Inflammatory macrophage treated with lipopolysaccharide for 1 hour (primary cell): ENCODE measurements at places on chromosomes 3 and 15.

DNA sequence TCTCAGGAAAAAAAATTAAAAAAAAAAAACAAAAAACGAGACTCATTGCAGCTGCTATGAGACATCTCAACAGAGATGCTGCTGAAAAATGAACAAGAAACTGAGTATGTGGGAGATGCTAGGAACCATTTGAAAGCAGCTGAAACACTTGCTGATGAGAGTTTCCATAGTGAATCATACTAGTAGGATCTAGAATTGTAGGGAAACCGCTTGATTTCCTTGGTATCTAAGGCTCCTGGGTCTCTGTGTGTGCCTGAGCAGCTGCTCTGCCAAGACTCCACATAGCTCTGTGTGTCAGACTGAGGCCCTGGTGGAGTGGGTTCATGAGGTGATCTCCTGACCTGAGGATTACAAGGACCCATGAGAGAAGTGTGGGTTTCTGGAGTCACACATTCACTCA lies 313.4 kb upstream of the NECTIN3 start:
- no peak for DNase-seq

GRCh38 chr3:52153389-52154096 lies 680 bp downstream of the POC1A start:
- DNase-seq = no peak

DNA sequence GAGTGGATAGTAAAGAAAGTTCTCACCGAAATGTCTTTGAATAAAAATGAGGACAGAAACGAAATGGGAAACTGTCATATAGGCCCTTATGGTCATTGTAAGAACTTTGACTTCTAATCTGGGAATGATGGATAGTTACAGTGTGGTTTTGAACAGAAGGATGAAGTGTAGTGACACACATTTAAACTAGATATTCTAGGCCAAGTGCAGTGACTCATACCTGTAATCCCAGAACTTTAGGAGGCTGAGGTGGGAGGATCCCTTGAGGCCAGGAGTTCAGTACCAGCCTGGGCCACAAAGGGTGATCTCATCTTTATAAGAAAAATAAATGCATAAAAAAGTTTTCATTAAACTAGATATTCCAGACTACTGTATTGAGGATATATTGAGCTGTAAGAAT lies 452.8 kb downstream of the ROBO1 start:
- DNase-seq = no peak

- DNase-seq = no peak
These were observed 133.7 kb upstream of the POU1F1 start for GRCh38 chr3:87410110-87410509.

DNA sequence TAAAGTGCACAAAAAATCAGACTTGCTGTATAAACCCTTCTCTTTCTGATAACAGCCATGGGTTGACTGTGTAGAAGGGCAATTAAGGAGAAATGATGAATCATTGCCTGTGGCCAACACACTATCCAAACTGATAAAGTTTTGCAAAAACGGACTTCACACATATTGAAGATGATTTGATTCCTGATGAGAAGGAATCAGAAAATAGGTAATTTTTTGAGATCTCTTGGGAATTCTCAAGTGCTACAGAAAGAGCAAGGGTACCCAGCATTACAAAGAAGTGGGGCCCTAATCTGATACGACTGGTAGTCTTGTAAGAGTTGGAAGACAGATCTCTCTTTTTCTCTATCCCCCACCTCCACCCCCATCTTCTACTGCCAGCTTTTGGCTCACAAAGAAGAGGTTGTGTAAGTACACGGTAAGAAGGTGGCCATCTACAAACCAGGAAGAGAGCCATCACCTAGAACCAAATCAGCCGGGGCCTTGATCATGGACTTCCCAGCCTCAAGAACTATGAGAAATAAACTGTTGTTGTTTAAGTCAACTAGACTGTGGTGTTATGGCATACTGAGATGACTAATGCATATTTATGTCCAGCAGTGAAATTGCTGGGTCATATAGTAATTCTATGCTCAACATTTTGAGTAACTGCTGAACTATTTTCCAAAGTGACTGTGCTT lies 254.7 kb downstream of the EDEM1 start:
- no peak for DNase-seq

DNA sequence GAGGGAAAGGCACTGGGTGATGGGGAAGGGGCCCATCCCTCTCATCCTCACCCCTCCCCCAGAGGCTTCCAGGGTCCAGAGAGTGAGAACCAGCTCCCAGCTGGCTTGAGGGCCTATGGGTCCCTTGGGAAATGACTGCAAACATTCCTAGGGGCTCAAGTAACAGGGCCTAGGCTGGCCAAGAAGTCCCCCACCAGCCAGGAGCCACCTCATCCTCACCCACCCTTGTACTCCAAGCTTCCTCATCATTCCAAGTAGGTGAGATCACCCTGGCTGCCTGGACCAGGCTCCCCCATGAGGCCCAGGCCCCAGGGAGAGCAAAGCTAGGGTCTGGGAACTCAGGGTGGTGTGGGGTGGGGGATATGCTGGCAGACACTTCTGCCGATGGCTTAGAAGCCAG lies 14.8 kb downstream of the LOXL1 start:
- DNase-seq = no peak

DNA sequence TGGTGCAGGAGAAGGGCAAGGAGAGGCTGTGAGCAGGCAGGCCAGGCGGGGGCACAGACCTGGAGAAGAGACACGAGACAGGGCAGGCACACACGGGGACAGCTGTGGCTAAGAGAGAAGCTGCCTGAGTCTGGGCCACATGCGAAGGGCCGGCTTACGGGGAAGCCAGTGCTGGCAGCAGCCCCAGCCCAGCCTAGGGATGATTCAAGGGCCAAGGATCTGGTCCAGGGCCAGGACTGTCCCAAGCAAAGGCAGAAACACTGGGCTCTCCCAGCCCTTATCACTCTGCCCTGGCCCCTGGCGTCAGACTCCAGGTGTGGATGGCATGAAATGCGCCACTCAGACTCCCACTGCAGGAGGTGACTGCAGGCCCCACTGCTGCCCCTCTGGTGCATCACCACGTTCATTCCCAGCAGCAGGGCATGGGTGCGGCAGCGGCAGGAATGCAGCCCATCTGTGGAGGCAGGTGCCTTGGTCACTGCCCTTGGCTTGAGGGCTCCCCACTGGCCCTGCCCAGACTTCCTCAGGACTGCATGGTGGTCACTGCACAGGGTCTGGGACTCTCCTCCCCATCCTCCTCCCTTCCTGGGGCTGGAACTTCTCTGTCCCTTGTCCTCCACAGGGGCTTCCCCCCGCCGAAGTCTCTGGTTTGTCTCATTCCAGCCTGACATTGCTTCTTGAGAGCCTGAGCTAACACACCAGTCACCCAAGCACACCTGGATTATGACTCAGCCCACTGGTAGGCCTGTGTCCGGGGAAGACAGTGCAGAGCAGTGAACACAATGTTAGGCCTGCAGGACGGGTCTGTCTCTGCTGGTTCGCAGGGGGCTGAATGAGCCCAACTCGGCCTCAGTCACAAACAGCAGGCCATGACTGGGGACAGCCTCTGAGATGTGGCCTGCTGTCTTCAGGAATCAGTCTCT lies 69.3 kb downstream of the TBC1D2B start:
- no peak for DNase-seq

- no peak for DNase-seq
These were observed 23.5 kb upstream of the STT3B start for GRCh38 chr3:31509147-31509728.

- DNase-seq = peak; percentile 40
These were observed 37.7 kb upstream of the FGD5 start for GRCh38 chr3:14780927-14781507.

DNA sequence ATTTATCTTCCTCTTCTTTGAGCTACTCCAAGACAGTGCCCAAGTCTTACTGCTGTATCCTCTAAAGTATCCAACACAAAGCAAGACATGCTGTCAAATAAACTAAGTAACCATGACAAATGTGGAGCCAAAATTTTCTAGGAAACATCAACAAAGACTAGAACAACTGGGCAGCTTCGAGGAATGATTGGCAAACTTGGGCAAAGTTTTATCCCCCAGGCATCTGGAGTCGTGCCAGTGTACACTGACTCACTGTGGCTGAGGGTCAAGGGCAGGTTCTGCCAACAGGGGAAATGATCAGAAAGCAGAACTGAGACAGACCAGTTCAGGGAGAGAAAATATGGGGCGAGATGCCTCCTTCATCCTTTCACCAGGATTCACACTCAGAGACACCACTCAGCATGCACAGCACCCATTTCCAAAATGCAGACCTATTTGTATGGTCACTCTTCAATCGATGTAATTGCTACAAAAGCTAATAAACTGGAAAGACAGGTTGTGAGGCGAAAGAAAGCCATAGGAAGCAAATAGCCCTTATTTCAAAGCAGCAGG lies 65.8 kb downstream of the MB21D2 start:
- DNase-seq = peak; percentile 84

GRCh38 chr3:23668430-23668904 lies 137.3 kb upstream of the UBE2E1 start:
- no peak for DNase-seq

DNA sequence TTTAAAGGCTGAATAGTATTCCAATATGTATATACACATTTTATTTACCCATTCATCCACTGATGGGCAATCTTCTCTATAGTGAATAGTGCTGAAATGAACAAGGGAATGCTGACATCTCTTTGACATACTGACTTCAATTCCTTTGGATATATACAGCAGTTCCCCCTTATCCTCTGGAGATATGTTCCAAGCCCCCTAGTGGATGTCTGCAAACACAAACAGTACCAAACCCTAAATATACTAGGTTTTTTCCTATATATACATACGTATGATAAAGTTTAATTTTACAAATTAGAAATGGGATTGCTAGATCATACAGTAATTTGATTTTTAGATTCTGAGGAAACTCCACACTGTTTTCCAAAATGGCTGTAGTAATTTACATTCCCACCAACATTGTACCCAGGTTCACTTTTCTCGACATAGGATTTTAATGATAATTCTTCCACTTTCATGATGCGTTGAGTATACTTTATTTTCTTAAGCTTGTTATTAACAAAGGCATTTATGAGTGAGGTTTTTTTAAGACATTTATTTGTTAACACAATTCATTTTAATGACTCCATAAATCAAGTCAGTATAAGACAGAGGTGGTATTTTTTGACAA lies 38.2 kb downstream of the VPS13C start:
- no peak for DNase-seq

GRCh38 chr3:141355242-141355641 lies 13.1 kb upstream of the ZBTB38 start:
- no peak for DNase-seq

DNA sequence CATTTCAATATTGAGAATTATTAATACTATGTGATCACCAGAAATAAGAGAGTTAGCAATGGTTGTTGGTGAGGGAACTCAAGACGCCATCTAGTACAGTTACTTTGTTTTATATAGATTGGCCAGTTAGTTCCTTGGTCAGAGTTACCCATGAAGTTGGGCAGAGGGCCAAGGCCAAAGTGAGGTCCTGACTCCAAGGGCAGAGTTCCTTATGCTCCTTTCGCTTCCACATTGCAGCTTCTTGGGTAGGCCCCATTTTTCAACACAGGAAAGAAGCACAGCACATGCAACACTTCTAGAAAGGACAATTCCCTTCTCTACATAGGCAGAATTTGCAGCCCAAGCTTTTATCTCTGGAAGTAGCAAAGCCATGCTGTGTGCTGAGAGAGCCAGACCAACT lies 178.6 kb downstream of the KCNAB1 start:
- peak; percentile 90 for DNase-seq

DNA sequence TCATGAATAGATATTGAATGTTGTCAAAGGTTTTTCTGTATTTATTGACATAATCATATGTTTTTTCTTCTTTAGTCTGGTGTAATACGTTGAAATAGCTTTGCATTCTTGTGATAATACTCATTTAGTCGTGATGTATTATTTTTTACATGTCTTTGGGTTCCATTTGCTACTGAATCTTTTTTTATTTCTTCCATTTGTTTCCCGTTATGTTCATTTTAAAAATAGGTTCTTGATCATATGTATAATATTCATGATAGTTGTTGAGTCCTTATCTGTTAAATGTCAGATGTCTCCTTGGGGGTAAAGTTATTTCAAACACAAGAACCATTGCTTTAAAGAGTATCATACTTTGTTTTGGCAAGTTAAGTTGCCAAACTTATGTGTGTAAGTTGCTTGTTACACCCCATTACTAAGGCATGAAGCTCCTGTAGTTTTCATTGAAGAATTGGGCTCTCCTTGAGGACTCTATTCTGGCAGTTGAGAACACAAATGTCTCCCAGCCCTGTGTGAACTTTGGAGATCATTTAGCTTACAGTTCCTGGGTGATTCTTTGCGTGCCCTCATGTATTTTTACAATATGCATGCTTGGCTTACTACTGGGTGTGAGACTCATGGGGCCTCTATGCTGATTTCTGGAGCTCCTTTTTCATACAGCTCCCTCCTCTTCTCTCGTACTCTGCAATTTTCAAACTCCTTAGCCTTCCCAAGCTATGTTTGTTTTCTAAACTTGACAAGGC lies 8.3 kb downstream of the AKAP13 start:
- DNase-seq = no peak

DNA sequence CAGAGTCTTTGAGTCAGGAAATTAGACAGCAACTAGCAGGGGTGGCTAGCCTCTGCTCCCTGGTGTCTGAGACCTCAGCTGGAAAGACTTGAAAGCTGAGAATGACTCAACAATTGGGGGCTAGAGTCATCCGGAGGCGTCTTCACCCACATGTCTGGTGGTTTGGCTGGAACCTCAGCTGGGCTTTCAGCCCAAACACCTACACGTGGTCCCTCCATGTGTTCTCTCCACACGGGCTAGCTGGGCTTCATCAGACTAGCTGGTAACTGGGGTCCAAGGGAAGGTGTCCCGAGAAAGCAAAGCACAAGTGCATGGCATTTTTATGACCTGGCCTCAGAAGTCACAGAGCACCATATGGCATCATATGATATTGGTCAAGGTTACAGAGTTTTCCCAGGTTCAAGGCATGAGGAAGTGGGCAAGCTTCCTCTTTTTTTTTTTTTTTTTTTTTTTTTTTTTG lies 19.9 kb upstream of the ABHD2 start:
- DNase-seq = peak; percentile 70

DNA sequence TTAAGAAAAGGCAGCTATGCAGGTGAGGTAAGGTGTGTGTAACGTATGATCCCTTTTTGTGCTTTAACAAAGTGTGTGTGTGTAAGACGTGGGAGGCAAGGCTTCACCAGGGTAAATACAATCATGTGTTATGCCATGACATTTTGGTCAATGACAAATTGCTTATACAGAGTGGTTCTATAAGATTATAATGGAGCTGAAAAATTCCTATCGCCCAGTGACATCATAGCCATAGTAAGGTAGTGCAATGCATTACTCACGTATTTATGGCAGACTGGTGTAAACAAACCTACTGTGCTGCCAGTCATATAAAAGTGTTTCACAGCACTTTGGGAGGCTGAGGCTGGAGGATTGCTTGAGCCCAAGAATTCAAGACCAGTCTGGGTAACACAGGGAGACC lies 60.2 kb upstream of the LCTL start:
- DNase-seq = no peak

- DNase-seq = no peak
These were observed 1.7 kb downstream of the CMTM8 start for GRCh38 chr3:32240159-32240545.

DNA sequence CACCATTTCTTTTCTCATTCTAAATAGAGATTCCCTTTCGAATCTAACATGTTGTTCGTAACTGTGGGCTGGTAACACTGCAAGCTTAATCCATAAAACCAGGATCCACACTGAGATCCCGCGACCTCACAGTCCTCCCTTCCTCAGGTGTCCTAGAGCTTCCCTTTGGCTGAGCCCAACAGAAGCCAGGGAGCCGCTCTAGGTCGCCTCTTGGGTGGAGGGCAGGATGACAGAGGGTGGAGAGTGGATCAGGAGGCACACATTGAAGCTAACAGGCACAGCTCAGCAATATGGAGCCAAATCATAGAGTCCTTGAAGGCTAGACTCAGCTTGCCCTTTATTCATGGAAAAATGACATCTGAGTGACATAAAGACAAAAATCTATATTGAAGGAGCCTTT lies 44.7 kb upstream of the DLG1 start:
- no peak for DNase-seq
